ENCODE measurements at places on chromosomes 3 and 15.

DNA sequence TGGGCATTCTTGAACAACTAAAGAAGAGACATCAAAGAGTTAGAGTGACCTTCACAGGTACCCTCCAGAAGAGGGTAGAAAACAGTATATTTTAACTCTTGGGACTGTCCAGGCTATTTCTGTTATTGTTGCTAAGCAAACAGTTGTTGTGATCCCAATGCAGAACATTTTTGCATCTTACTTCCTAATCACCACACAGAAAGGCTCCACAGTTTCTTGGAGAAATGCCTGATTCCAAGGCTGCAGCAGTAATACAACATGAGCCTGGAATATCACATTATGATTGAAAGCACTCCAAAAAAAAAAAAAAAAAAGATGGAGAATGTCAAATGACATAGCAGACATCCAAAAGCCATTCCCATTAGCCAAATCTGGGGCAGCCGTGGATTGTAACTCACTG is 195.6 kb downstream of the CTNNB1 start:
- DNase-seq, result no peak

GRCh38 chr3:66989860-66990696 is 8.0 kb upstream of the KBTBD8 start:
- DNase-seq, result no peak

- no peak for DNase-seq
Observed at GRCh38 chr3:187702507-187703033, at the start of gene RTP2. TSS of gene RTP2 (minus strand) at chr3:187702557. CDS start at chr3:187702128, 429 bp downstream.

- no peak for DNase-seq
Observed at GRCh38 chr3:98763819-98764418, 779 bp downstream of the ST3GAL6 start.

GRCh38 chr3:22492342-22492741 is 710.8 kb upstream of the UBE2E2 start:
- no peak for DNase-seq

GRCh38 chr3:139388077-139388476 is 1.4 kb downstream of the COPB2 start:
- DNase-seq, result no peak

DNA sequence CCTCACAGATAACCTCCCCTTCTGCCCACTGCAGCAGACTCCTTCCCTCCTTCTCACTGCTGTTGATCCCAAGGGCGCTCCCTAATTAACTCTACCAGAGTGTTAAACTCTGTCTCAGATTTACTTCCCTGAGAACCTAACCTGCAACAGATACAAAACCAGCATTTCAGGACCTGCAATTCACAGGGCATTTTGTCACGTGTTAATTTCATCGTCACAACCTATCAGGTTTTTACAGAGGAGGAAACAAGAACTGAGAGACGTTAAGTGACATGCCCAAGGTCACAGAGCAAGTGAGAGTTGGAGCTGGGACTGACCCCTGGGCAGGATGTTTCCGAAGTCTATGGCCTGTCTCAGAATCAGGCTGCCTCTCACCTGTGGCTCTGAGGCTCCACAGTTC is 223.9 kb downstream of the UACA start:
- no peak for DNase-seq

DNA sequence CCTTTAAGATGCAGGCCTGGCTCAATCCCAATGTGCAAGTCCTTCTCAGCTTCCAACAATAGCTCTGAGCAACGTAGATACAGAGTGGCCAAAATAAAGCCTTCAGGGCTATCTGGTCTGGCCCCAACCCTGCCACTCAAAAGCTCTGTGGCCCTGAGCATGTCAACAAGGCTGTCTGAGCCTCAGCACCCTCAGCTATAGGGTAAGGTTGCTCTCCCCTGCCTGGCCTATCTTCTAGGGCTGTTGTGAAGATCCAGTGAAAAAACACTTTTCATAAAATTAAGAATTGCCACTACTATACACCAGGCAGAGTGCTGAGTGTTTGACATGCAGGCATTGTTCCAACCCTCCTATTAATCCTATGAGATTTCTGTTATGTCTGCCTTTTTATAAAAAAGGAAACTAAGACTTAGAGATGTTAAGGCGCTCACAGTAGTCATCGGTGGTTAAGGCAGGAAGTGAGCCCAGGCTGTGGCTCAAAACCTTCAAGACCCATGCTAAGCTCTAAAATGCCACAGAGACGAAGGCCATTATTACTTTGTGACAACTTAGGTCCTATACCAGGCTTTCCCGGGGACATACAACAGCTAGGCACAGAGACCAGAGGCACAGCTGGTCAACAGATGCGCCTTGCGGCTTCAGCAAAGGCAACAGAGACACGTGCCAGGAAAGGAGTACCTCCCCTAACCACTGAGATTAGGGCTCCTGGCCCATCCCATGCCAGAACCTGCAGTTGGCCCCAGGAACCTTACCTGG is 5.1 kb downstream of the POLG start:
- DNase-seq, result no peak

- DNase-seq, result no peak
Observed at GRCh38 chr15:40909662-40910630, 15.7 kb downstream of the VPS18 start.

DNA sequence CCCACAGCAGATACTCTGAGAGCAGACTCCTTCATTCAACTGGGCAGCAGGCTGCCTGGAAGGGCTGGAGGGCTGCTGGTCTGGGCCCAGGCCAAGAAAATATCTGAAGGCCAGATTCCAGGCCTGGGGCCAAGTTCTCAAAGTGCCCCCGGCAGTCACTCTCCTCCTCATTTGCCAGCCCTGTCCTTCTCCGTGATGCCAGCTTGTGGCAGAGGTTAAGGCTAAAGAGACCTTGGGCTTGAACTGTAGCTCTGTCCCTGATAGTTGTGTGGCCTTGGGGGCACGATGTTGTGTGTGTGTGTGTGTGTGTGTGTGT is 39.0 kb downstream of the FAM3D start:
- no peak for DNase-seq

- no peak for DNase-seq
Observed at GRCh38 chr3:72150634-72151412, 365.9 kb upstream of the PROK2 start.

DNA sequence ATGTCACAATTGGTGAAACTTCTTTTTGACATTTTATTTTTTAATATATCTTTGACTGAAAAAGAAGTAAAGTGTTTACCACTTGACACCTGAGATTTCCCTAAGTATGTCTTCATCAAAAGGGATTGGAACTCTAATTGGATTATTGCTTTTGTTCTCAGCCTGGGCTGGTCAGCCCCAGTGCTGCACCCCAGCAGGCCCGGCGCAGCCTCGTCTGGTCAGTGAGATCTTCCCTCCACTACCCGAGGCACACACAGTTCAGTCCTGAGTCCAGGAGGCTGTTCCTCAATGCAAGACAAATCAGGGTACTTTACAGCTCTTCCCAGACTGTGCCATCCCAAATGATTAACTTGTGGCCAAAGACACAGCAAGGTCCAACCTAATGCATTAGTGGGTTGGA is 146.9 kb upstream of the SEMA6D start:
- DNase-seq, result no peak

DNA sequence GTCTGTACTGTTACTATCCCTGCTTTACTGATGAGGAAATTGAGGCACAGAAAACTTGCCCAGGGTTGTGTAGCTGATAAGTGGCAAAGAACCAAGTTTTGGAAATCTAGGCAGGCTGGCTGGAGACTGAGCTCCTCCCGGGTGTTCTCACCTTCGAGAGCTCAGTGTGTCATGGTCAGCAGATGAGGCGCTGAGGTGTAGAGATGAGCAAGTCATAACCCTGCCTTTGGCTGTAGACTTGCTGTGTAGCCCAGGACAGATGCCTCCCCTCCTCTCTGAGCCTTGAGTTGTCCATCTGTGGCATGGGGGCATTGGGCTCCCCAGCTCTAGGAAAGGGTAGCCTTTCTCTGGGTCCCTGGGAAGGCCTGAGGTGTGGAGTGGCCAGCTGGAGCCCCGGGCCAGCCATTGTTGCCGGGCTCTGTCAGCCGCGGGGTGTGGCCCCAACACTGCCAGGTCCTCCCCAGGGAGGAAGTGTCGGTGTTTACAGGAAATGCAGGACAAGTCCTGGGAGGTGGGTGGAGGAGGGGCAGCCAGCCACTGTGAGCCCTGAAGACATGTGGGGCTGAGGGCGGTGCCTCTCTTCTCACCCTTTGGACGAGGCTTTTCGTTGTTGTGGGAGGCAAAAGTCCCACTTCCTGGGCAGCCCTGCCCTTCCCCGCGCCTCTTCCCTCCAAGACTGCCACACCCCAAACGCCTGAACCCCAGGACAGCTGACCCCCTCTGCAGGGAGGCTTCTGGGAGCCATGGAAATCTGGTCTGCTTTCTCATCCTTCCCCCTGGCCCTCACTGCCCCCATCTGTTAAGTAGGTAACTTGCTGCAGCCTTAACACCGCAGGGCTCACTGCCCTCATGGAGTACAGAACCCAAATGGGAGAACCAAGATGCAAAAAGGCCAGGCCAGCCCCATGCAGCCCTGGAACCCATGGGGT is 29.1 kb downstream of the FGD5 start:
- no peak for DNase-seq

- DNase-seq, result no peak
Observed at GRCh38 chr3:79047581-79047980, 720.2 kb downstream of the ROBO1 start.

DNA sequence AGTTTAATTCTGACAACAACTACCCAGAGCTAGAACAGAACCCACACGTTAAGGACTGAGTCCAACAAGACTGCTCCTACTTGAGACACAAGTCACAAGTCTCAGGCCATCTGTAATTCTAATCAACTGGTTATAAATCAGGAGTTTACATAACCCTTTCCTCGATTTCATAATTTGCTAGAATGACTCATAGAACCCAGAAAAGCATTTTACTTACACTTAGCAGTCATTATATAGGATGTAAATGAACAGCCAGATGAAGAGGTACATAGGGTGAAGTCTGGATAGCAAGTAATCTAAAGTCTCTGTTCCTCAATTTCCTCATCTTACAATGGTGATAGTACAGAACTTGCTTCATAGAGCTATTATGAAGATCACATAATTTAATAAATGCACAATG is 1018.2 kb downstream of the DIPK2A start:
- DNase-seq, result no peak

- DNase-seq, result no peak
Observed at GRCh38 chr3:12325586-12326515, 37.0 kb downstream of the PPARG start.

- DNase-seq, result no peak
Observed at GRCh38 chr15:98568382-98569017, 79.8 kb upstream of the IGF1R start.

- no peak for DNase-seq
Observed at GRCh38 chr3:178671791-178672190, 135.6 kb downstream of the KCNMB2 start.

- DNase-seq, result no peak
Observed at GRCh38 chr15:65300924-65301441, 3.5 kb upstream of the RNU5B-1 start.

DNA sequence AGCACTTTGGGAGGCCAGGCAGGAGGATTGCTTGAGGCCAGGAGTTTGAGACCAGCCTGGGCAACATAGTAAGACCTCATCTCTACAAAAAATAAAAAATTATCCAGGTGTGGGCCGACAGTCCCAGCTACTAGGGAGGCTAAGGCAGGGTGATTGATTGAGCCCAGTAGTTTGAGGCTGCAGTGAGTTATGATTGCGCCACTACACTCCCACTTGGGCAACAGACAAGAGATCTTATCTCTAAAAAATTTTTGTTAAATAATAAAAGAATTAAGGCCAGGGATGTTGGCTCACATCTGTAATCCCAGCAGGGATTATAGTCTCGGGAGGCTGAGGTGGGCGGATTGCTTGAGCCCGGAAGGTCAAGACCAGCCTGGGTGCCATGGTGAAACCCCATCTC is 25.8 kb upstream of the NFKBIZ start:
- no peak for DNase-seq

DNA sequence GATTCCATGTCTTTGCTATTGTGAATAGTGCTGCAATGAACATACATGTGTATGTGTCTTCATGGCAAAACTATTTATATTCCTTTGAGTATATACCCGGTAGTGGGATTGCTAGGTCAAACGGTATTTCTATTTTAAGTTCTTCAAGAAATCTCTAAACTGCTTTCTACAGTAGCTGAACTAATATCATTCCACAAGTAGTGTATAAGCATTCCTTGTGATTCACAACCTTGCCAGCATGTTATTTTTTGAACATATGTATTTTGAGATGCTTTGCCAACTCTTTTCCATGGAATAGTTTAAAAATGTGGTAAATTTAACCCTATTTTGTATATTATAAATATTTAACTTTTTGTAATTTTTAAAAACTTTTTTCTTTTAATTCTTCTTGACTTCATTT is 592.7 kb upstream of the NAALADL2 start:
- DNase-seq, result no peak

GRCh38 chr15:35496585-35496984 is 49.4 kb downstream of the DPH6 start:
- DNase-seq, result no peak

DNA sequence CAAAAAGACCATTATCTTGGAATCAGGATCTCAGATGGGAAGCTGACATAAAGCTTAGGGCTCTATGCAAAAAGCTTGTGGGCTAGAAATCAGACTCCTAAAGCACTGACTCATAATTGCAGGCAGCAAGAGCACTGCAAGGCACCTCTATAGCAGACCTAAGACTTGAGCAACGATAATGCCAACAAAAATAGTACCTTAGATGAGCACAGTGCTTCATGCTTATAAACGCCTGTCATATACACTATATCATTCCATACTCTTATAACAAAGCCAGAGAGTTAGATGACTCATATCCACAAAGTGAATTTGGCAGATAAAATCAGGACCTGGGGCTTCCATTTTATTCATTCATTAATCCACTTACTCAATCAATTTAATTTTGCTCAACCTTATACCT is 560.8 kb downstream of the MCTP2 start:
- DNase-seq, result no peak

- no peak for DNase-seq
Observed at GRCh38 chr15:45555934-45556608, 31.1 kb upstream of the BLOC1S6 start.

DNA sequence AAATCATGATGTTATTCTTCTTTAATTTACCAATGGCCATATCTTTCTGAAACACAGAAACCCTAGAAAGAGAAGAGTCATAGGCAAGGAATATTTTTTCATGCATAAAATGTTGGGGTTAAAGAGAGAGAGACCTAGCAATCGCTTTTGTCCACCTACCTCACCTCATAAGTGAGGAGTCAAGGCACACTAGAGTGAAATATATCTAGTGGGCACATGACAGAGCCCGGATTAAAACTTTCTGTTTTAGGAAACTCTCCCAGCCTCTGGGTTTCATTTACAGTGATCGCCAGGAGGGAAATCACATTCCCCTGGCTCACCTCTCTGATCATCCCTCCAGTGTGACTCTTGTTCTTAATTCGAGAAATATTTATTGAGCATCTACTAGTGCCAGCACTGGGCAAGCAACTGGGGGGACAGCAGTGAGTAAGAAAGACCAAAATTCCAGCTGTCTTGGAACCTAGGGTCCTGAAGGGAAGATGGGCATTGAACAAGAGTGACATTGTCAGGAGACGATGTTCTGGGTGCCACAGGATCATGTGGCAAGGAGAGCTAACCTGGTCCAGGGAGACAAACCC is 1.3 kb downstream of the CAPN3 start:
- DNase-seq, result no peak
